ENCODE measurements at places on chromosomes 6 and 20. TPM values are rescaled to one million over a fixed set of nuclear protein-coding genes. Genes with fewer than 3 reads are reported as not detected.

EPPIN gene
- total RNA-seq = not detected

- DNase-seq = no peak
These were observed 283.9 kb downstream of the TBC1D7 start for GRCh38 chr6:13044390-13044789.

GNMT gene
- total RNA-seq = 0.61 TPM

PSORS1C2 gene
- not detected for total RNA-seq

SPATA25 gene
- 4.0 TPM for total RNA-seq

- no peak for DNase-seq
These were observed 857.3 kb downstream of the FRK start for GRCh38 chr6:115203381-115203780.
